Heart left ventricle (tissue), 16 donors: ENCODE measurements at places on chromosomes 1 and 21. TPM values are rescaled to one million over a fixed set of nuclear protein-coding genes. Genes with fewer than 3 reads are reported as not detected.

DNA sequence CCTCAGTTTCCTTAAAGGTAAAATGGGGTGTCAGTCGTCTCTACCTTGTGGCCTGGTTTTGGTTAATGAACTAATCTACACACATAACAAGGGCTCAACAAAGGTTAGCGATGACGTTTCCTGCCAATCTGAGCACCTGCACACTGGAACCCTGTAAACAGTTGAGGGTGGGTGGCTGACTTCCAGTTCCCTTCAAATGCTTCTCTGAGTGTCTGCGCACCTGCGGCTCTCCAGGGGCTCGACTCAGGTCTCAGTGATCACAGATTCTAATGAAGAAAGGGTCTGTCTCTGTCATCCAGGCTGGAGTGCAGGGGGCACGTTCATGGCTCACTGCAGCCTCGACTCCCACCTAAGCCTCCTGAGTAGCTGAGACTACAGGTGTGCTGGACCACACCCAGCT lies 3.3 kb upstream of the AGPAT3 start:
- H3K4me1 ChIP-seq: peaks cover 8% of the 10 kb centered on the region
- peak; percentile 10 for DNase-seq
- H3K36me3 ChIP-seq: no peaks in the 10 kb centered on the region
- H3K27ac ChIP-seq: no peak overlapping the region
- no peak overlapping the region for H3K4me3 ChIP-seq

PARK7 gene
- 406 TPM for total RNA-seq

- H3K4me3 ChIP-seq: no peak overlapping the region
- no peaks in the 10 kb centered on the region for H3K27me3 ChIP-seq
- no peaks in the 10 kb centered on the region for H3K36me3 ChIP-seq
- no peaks in the 10 kb centered on the region for H3K4me1 ChIP-seq
- H3K27ac ChIP-seq: no peak overlapping the region
- DNase-seq: no peak
Measured at GRCh38 chr1:84957966-84958365, 38.9 kb downstream of the MCOLN2 start.

- H3K4me3 ChIP-seq: peak overlapping the region; percentile 85
- H3K4me1 ChIP-seq: peaks cover 5% of the 10 kb centered on the region
- H3K36me3 ChIP-seq: no peaks in the 10 kb centered on the region
- peak overlapping the region; percentile 20 for H3K27ac ChIP-seq
Measured at GRCh38 chr1:32816676-32817158, 441 bp downstream of the YARS1 start.

ATP1A1 gene
- total RNA-seq: 404 TPM

GRCh38 chr1:90348934-90349333 lies 354.0 kb downstream of the ZNF326 start:
- no peak overlapping the region for H3K4me3 ChIP-seq
- H3K27ac ChIP-seq: no peak overlapping the region
- no peaks in the 10 kb centered on the region for H3K27me3 ChIP-seq

- peaks cover 18% of the 10 kb centered on the region for H3K4me1 ChIP-seq
- DNase-seq: no peak
- peaks cover 3% of the 10 kb centered on the region for H3K36me3 ChIP-seq
Measured at GRCh38 chr1:41009466-41009865, 12.1 kb downstream of the SLFNL1 start.

C1orf210 gene
- total RNA-seq: not detected

DNA sequence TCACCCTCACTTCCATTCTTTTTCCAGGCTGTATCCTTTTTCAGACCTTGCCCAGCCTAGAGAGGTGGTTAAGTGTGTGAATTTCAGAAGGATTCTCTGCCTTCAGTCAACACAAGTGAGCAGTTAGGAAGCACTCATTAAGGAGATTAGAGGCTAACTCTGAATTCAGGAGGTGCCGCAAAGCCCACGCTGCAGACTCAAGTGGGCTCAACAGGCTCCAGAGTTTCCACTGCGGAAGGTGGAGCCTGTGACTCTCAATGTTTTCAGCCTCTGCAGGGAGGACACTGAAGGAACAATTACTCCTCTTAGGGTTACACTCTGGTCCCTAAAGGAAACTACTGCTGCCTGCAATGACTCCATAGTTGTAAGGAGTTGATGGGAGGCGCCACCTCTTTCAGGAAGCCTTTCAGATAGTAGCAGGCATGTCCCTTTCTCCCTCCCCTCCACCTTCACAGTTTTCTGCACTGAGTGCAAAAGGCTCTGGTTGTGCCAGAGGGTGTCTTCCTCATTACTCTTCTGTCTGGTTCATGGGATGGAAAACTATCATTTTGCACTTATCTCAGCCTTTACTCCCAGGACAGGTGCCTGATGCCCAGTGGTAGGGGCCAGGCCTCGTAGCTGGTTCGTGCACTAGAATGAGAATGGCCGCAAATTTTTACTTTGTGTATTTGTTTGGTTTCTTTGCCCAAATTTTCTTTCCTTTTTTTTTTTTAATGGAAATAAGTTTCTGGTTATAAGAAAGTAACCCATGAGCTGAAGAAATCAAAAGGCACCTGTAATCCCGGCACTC lies 55.2 kb upstream of the SELENON start:
- no peaks in the 10 kb centered on the region for H3K36me3 ChIP-seq
- peak overlapping the region; percentile 89 for H3K27ac ChIP-seq
- no peaks in the 10 kb centered on the region for H3K27me3 ChIP-seq
- peak; percentile 21 for DNase-seq

DOP1B gene
- 14.7 TPM for total RNA-seq

CRYBG2 gene
- total RNA-seq: not detected

CCDC185 gene
- total RNA-seq: not detected

GRCh38 chr1:26545969-26546323 lies 16.4 kb downstream of the RPS6KA1 start:
- no peaks in the 10 kb centered on the region for H3K36me3 ChIP-seq
- no peak overlapping the region for H3K27ac ChIP-seq
- no peaks in the 10 kb centered on the region for H3K4me1 ChIP-seq
- DNase-seq: no peak
- H3K4me3 ChIP-seq: peak overlapping the region; percentile 2
- H3K27me3 ChIP-seq: no peaks in the 10 kb centered on the region

- H3K4me3 ChIP-seq: no peak overlapping the region
- H3K27me3 ChIP-seq: no peaks in the 10 kb centered on the region
- H3K27ac ChIP-seq: no peak overlapping the region
- H3K4me1 ChIP-seq: peaks cover 18% of the 10 kb centered on the region
Measured at GRCh38 chr21:36126621-36127110, 8.2 kb upstream of the CBR3 start.

PTPRC gene
- 39.9 TPM for total RNA-seq

MSH4 gene
- 0.19 TPM for total RNA-seq

TRIM58 gene
- total RNA-seq: 0.84 TPM

DNA sequence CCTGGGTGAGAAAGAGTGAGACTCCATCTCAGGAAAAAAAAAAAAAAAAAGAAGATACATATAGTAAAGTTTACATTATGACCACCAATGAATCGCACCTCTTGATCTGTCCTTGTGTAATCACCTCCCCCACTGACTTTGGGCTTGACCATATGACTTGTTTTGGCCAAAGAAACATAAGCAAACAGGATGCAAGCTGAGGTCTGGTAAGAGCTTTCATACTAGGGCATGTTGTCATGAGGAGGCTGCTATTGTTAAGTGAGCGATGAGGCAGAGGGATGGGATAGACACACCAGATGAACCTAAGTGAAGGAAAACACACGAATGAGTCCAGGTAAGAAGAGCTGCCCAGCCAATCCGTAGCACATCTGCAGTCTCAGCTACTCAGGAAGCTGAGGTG lies 10.7 kb downstream of the ENAH start:
- H3K27ac ChIP-seq: no peak overlapping the region
- peaks cover 5% of the 10 kb centered on the region for H3K4me1 ChIP-seq
- no peak for DNase-seq
- no peaks in the 10 kb centered on the region for H3K27me3 ChIP-seq
- no peak overlapping the region for H3K4me3 ChIP-seq

GRCh38 chr1:166682588-166682987 lies 156.7 kb upstream of the POGK start:
- no peaks in the 10 kb centered on the region for H3K27me3 ChIP-seq
- H3K27ac ChIP-seq: no peak overlapping the region
- no peak overlapping the region for H3K4me3 ChIP-seq
- H3K36me3 ChIP-seq: no peaks in the 10 kb centered on the region
- H3K4me1 ChIP-seq: no peaks in the 10 kb centered on the region

- no peak overlapping the region for H3K4me3 ChIP-seq
- peaks cover 23% of the 10 kb centered on the region for H3K4me1 ChIP-seq
- H3K27ac ChIP-seq: no peak overlapping the region
- no peaks in the 10 kb centered on the region for H3K27me3 ChIP-seq
Measured at GRCh38 chr1:218353656-218354055, 8.5 kb downstream of the TGFB2 start.

GRCh38 chr1:185488808-185489207 lies 171.8 kb upstream of the IVNS1ABP start:
- H3K27me3 ChIP-seq: no peaks in the 10 kb centered on the region
- H3K4me1 ChIP-seq: no peaks in the 10 kb centered on the region
- no peak for DNase-seq
- H3K4me3 ChIP-seq: no peak overlapping the region
- no peaks in the 10 kb centered on the region for H3K36me3 ChIP-seq
- peak overlapping the region; percentile 69 for H3K27ac ChIP-seq

PFKL gene
- total RNA-seq: 36.9 TPM

PADI1 gene
- not detected for total RNA-seq

- no peaks in the 10 kb centered on the region for H3K27me3 ChIP-seq
- no peak overlapping the region for H3K27ac ChIP-seq
- H3K4me3 ChIP-seq: no peak overlapping the region
Measured at GRCh38 chr1:161771161-161771560, 5.0 kb downstream of the ATF6 start.

DNA sequence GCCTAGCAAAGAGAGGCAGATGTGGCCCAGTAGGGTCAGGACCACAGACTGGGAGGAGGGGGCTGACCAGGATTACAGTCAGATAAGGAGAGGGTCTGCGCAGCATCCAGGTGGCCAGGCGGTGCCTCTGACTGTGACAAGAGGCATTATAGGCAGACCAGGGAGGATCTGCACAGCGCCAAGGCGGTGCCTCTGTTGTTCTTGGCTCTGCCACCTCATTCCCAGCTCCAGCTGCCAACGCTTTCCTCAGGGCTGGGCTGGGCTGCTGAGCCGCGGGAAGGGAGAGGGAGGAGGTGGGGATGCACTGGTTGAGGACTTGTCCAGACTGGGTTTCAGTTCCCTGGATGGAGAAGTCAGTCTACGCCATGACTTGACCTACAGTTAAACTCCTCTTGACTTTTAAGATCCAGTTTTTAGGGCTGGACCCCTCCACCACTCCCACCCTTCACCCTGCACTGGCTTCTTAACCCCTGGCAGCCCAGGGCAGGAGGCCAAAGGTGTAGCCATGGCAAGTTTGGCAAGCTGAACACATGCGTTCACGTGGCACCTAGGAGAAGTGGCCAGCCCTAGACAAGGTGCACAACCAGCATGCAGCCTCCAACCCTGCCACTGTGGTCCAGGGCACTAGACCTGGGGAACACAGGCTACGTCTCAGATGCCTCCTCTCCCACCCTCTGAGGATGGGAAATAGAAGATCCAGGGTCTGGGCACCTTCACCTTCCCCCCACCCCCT lies 4.5 kb upstream of the CRABP2 start:
- H3K4me1 ChIP-seq: peaks cover 38% of the 10 kb centered on the region
- H3K27me3 ChIP-seq: no peaks in the 10 kb centered on the region
- no peak overlapping the region for H3K27ac ChIP-seq
- H3K4me3 ChIP-seq: no peak overlapping the region
- DNase-seq: peak; percentile 4

- no peak overlapping the region for H3K27ac ChIP-seq
- no peak for DNase-seq
Measured at GRCh38 chr21:35548904-35549615, 500.0 kb upstream of the RUNX1 start.

DNA sequence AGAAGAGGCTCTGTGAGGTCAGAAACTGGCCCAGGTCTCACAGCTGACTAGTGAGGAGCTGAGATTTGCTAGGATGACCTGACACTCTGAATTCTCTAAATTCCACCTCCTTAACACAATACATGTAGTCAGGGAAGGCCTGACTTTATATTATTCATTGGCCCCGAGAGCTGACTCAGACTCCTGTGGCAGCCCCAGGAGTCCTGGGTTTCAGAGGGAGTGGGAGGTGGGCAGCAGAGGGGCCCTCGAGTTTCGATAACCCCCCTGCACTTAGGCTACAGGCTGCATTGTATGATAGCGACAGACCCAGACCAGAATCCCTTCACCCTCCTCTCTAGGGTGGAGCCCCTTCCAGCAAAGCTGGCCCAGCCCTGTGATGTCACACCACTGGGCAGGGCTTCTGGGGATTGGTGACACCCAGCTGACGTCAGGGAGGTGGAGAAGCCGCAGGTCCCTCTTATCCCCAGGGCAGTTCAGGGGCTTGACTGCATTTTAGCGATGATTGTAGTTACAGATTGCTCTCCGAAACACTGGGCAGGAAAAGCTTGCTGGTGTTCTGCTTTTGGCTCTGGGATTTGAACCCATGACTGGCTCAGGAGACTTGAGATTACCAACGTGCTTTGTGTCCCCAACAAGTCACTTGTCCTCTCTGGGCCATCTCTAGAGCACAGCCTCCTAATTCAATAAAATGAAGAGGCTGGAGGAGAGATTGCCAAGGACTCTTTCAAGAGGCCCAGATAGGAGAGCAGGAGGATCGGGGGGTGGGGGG lies 17.0 kb upstream of the GPR37L1 start:
- H3K36me3 ChIP-seq: no peaks in the 10 kb centered on the region
- H3K4me3 ChIP-seq: no peak overlapping the region
- DNase-seq: no peak
- no peaks in the 10 kb centered on the region for H3K27me3 ChIP-seq
- H3K4me1 ChIP-seq: peaks cover 13% of the 10 kb centered on the region
- H3K27ac ChIP-seq: peak overlapping the region; percentile 74

DNA sequence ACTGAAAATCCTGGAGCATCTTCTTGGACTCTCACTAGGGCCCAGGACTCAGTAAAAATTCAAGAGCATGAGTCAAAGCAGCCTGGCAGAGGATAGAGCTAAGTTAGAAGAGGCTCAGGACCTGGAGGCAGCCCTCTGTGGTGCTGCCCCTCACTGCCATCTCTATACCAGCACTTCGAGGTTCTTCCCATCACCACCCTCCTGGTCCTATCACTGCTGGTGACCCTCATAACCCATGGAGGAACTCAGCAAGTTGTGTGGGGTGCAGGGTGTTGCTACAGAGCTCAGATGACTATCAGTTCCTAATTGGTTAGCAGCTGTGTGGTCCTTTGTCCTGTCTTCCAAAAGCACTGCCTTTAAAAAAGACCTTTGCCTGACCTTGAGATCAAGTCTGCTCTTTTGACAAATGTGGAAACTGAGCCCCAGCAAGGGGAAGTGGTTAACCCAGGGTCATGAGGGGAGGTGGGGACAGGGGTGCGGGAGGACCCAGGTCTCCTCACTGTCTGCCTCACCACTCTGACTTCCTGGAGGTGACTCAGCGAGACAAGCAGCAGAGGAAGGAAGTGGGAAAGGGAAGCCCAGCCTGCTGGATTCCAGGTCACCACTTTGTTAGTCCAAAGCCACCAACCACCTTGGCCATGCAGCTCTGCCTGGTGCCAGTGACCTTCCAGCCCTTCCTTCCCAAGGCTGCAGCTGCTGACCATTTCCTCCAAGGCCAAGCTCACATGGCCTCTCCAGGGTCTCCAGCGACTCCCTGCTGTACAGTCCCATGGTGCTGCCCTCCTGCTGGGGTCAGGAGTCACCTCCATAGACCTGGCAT lies 199.4 kb upstream of the EDN2 start:
- no peaks in the 10 kb centered on the region for H3K27me3 ChIP-seq
- H3K27ac ChIP-seq: no peak overlapping the region
- no peaks in the 10 kb centered on the region for H3K36me3 ChIP-seq
